ENCODE measurements at places on chromosomes 1 and 21.

- DNase-seq, result no peak
Measured at GRCh38 chr1:1171546-1172340, 1.9 kb upstream of the TTLL10 start.

GRCh38 chr1:93692026-93692425, 10.4 kb upstream of the BCAR3 start:
- DNase-seq, result no peak

- no peak for DNase-seq
Measured at GRCh38 chr1:179781962-179782361, 38.9 kb downstream of the FAM163A start.

- no peak for DNase-seq
Measured at GRCh38 chr21:45528028-45528705, 14.1 kb downstream of the SLC19A1 start.

DNA sequence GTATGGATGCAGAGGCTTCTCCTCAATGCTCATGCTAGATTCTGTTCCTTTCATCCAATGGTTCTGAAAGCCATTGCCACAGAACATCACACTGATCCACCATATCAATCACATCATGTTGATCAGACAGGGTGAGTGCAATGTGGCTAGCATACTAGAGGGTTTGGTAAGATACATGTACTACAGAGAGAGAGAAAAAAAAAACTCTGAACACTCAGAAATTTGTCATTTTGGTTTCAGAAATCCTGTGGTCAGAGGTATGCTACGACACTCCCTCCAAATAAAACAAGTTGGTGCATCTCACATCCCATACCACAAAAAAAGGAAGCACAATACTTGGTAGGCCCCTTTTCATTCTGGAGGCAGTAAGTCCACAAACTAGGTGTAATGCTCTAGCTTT, 35.4 kb downstream of the OR10J1 start:
- no peak for DNase-seq

GRCh38 chr1:202645097-202645476, 65.2 kb downstream of the SYT2 start:
- DNase-seq, result no peak

DNA sequence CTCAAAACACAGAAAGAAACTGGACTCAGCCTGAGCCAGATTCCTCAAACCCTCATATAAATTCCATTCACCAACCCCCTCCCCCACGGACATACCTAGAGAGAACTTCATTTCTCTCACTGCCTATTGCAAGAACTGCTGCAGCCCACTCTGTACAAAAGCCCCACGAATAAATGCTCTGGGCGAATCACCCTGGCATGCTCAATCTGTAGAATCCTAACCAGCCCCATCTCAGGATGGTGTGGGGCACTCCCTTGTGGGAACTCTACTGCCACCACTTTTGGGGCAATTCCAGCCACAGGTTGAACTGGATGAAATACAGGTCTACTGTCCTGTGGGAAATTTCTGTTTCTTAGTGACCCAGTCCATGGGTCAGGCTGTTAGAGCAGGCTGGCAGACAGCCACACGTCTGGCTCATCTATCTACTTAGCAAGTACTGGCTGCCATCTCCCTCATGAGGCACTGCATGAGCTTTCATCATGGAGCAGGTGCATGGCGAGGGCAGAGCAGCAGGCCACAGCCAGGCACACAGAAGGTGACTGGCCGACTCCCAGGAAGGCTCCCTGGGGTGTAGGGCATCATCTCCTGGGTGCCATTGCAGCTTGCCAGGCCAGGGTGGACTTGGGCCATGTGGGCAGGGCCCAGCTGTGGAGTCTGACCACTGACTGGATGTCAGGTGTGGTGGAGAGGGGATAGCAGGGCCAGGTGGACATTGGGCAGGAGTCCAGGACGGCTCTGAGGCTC, 1.6 kb upstream of the C1orf35 start:
- no peak for DNase-seq

DNA sequence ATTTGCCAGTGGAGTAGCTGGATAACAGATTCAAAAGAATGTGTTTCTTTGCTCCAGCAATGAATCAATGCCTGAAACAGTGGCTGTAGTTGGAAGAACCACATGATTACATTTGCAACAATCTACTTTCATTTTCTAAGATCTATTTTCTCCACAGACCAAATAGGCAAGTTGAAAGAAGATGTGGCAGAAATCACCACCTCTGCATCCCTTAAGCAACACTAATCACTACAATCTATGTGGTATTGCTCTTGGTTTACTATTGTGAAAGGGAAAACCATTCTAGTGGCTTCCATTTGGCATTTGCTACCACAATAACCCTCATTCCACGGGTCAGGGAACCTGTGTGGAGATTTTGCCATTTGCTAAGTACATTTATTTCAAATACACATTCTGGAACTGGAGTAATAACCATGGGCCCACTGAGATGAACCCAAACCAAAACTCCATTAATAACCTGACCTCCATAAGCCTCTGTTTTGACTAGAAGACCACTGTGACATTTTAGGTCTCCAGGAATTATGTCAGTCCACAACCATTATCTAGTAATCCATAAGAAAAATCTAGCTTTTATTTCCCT, 66.3 kb downstream of the C1orf185 start:
- DNase-seq, result no peak

- DNase-seq, result no peak
Measured at GRCh38 chr1:30964706-30965105, 56.1 kb upstream of the SDC3 start.
